ENCODE measurements at places on chromosomes 16 and 17.

DNA sequence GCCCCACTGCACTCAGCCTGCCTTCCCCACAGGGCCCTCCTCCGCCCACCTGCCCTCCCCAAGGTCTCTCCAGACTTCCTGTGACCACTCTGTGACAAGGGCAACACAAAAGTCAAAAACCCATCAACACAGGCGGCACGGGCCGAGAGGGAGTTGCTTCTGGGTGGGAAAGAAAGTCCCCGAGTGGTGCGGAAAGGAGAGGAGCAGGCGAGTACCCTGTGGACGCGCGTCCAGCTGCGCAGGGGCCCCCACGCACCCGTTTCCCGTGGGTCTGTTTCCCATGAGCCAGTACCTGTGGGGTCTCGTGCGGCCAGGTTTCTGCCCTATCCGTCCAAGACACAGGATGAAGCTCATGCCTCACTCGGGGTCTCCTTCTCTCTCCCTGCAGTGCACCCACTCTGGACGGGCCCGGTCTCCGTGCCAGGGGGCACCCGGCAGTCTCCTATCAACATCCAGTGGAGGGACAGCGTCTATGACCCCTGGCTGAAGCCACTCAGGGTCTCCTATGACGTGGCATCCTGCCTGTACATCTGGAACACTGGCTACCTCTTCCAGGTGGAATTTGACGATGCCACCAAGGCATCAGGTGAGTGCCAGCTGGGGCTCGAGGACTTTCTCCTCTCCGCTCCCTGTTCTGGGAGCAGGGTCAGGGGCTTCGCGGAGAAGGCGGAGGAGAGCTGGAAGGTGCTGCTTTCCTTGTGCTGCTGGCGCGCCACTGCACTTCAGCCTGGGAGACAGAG, 12.2 kb downstream of the CD2BP2 start:
- DNase-seq, result no peak

DNA sequence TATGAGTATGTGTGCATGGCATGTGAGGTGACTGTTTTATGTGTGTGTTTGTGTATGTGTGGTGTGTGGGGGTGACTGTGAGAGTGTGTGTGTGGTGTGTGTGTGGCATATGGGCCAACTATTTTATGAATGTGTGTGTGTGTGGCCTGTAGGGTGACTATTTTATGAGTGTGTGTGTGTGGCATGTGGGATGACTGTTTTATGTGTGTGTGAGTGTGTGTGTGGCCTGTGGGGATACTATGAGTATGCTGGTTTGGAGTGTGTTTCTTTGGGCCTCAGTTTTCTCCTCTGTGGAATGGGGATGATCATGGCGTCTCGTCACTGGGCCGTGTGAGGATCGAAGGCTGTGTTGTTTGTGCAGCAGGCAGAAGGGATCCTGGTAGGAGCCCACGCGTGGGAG, 152.1 kb upstream of the PLCG2 start:
- no peak for DNase-seq

- no peak for DNase-seq
Observed at GRCh38 chr17:82489117-82489516, 30.4 kb upstream of the FOXK2 start.

GRCh38 chr17:37490638-37491614, 1.2 kb downstream of the DUSP14 start:
- peak; percentile 42 for DNase-seq

DNA sequence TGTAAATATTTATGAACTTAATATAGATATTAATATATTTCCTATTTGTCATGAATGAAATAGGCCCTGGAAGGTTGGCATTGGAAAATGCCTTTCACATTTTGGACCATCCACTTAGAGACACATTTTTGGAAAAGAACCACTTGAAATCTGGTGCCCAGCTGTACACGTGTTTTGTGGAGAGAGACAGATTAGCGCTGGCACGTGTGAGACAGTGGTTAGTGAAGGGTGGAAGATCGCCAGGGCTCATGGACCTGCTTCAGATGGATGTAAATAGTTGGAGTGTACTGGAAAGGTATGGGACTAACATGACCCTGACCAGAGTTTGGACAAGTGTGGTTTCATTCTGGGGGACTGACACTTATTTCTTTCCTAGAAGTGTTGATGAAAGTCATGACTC, 222.9 kb downstream of the PRKCA start:
- no peak for DNase-seq

DNA sequence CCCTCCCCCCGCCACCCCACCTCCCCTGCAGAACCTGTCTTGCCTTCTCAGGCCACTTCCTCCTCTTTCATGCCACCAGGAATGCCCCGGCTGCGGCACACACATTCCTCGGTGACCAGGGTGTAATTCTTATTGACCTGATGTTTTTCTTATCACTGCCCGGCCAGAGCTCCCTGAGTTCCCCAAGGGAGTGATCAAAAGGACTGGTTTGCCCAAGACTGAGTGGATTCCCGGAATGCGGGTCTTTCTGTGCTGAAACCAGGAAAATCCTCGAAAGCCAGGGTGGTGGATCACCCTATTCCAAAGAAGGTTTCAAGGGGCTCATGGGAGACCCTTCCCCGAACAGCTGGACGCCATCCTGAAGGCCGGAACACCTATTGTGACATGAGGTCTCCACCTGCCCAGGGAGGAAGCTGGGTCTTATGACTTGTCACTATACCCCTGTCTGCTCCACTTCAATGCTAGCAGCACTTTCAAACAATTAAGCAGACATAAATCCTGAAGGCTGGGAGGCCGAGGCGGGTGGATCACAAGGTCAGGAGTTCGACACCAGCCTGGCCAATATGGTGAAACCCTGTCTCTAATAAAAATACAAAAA, 53.0 kb upstream of the RPL38 start:
- no peak for DNase-seq

- no peak for DNase-seq
Observed at GRCh38 chr16:28063591-28064061, at the start of gene GSG1L. TSS of gene GSG1L (minus strand) at chr16:28063714. CDS start at chr16:28063424, 290 bp downstream.

- no peak for DNase-seq
Observed at GRCh38 chr16:85648805-85649204, 35.7 kb downstream of the GSE1 start.

DNA sequence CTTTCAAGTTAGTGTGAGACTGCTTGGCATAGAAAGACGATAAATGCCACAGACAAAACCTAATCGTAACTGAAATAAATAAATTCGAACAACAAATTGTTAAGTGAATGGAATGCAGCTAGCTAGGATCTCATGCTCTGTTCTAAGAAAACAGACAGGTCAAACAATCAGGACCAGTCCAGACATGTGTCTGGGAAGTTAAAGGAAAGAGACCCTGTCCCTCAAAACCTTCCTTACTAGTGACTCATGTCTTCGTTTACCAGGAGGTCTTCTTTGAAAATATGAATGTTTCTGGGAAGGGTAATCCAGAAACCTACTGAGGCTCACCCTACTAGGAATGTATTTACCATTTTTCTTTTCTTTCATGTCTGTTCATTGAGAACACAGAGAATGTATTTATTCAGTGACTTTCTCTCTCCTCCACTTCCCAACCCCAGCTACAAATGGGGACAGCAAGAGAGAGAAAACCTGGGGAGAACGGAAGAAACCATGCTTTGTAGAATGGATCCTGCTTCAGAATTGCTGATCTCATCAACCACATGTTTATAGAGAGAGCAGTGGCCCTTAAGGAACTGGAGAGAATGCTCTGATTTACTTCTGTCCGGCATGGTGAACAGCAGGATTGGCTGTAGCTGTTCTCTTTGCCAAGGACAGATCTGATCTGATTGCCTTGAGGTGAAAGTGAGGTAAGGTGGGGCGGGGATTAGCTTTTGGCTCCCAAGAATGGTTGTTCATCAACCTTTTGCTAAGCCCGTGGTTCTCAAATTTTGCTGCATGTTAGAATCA, 39.4 kb upstream of the DHX8 start:
- no peak for DNase-seq

GRCh38 chr17:80997424-80998117, 5.9 kb downstream of the CHMP6 start:
- DNase-seq, result no peak

DNA sequence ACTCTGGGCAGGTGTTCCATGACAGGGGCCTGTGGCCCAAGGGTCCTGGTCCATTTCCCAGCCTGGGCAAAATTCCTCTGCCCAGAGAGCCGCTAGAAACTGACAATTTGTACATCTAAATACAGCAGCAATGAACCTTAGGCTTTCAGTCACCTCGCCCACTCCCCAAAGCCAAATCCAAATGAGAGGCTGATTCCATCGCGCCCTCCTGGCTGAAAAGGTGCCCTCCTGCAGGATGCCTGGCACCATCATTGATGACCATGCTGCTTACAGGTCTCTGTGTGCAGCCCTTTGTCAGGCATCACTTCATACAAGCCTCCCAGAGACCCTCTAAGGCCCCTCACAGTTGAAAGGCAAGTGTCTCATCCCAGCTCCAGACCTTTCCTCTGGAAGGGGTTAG, 114.7 kb downstream of the C16orf78 start:
- no peak for DNase-seq

GRCh38 chr17:62628831-62629555, 1.5 kb downstream of the MRC2 start:
- DNase-seq, result no peak

GRCh38 chr17:75885431-75885830, 7.0 kb upstream of the TRIM47 start:
- DNase-seq, result no peak

DNA sequence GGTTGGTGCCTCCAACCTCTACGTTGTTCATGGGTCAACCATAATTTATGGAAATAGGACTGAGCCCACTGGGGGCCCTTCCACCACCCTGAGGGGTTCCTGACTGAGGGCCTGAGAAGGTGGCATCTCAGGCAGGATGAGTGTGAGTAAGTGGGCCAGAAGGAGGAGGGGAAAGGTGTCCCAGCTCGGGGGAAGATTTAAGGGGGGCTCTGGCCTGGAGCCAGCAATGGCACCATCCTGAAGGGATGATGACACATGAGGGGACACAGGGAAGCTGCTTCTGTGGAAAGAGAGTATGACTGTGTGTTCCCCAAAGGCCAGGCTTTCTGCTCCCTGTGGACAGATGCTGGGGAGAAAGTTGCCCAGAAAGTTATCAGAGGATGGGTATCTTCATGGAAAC, 18.7 kb downstream of the MYL4 start:
- DNase-seq, result no peak

DNA sequence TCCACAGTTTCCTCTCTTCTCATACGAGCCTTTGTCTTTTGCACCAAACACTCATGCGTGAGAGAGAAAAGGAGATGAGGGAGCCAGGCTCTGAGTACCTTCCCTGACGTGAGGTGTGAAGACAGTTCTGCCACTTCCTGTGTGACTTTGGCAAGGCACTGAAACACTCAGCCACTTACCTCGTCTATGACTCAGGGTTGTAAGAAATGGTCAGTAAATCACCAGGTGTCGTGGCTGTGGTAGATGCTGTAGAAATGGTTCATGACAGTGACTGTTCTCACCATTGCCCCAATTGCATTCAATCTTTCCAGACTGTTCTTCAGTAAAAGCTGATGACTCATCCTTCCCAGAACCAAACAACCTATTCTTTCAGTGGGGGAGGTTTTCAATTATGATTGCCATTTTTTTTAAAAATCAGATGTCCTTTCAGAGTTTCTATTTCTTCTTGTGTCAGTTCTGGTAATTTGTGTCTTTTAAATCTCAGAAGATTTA, 49.2 kb upstream of the CBFA2T3 start:
- peak; percentile 41 for DNase-seq

GRCh38 chr17:16935786-16936185, 36.1 kb downstream of the TNFRSF13B start:
- DNase-seq, result no peak

DNA sequence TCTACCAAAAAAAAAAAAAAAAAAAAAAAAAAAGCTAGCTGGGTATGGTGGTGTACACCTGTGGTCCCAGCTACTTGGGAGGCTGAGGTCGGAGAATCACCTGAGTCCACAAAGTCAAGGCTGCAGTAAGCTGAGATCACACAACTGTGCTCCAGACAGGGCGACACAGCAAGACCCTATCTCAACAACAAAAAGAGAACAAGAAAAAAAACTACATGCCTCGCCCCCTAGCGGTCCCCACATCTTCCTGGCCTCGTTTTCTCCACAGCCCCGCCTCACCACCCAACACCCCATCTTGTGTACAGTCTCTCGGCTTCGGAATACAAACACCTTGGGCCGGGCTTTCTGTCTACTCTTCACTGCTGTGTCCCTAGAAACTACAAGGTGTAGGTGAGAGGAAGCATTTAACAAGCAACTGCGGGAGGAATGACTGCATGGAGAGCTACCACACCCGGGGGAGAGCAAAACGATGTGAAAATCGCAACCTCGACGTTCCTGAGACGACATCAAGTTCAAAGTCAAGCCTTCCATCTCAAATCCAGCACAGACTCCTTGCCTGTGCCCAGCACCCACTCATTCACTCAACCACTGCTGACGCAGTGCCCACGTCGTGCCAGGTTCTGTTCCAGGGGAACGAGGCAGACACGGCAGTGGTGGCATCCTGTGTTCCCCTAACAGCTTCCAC, 9.0 kb downstream of the NTAN1 start:
- no peak for DNase-seq

- DNase-seq, result no peak
Observed at GRCh38 chr17:17842111-17842876, 5.5 kb upstream of the SREBF1 start.

DNA sequence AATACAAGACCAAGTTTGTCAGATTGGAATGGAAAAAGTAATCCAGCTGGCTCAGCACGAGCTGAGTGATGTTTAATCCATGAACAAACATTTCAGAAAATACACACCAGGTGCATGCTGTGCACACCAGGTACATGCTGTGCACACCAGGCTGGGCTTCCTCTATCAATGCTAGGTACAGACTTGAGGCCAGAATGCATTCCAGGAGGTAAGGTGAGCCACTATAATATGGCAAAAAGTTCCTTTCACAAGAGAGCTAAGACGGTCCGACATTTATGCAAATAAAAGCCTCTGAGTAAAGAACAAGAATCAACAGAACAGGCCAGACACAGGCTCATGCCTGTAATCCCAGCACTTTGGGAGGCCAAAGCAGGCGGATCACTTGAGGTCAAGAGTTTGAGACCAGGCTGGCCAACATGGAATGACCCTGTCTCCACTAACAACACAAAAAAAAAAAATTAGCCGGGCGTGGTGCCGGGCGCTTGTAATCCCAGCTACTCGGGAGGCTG, 128.2 kb downstream of the ZNF778 start:
- peak; percentile 87 for DNase-seq

DNA sequence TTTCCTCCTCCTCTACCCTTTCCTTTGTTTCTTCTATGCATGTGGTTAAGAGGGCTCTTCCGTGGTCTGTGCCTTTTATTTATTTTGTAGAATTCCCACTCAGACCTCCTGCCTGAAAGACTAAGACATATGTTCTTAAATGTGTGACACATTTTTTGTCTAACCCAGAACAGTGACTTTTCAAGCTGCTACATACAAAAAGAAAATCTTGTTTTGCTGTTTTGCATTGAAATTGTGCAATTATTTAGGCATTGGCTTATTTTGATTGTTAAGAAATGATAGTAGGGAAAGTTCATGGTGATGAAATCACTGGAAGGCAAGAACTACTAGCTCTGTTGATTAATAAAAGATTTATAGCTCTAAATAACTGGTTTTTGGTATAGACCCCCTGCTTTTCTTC, 76.8 kb downstream of the TUBD1 start:
- no peak for DNase-seq
